Ovary (tissue), 10 donors: ENCODE measurements at places on chromosomes 16 and 17. TPM values are rescaled to one million over a fixed set of nuclear protein-coding genes. Genes with fewer than 3 reads are reported as not detected.
A peak's percentile ranks its signal among the peaks of the same experiment; 100 is the strongest.

- H3K4me1 ChIP-seq = no peaks in the 10 kb centered on the region
- no peaks in the 10 kb centered on the region for H3K27me3 ChIP-seq
- no peak overlapping the region for H3K27ac ChIP-seq
- no peak overlapping the region for H3K4me3 ChIP-seq
Observed at GRCh38 chr17:31686495-31686894, 172.5 kb downstream of the COPRS start.

GRCh38 chr16:54882556-54882955 is 48.1 kb upstream of the IRX5 start:
- no peak overlapping the region for H3K27ac ChIP-seq
- DNase-seq = no peak
- H3K4me3 ChIP-seq = no peak overlapping the region
- no peaks in the 10 kb centered on the region for H3K36me3 ChIP-seq
- H3K27me3 ChIP-seq = no peaks in the 10 kb centered on the region
- no peaks in the 10 kb centered on the region for H3K4me1 ChIP-seq

- no peak overlapping the region for H3K27ac ChIP-seq
- no peaks in the 10 kb centered on the region for H3K27me3 ChIP-seq
- no peak for DNase-seq
- no peaks in the 10 kb centered on the region for H3K36me3 ChIP-seq
- H3K4me1 ChIP-seq = peaks cover 11% of the 10 kb centered on the region
- no peak overlapping the region for H3K4me3 ChIP-seq
Observed at GRCh38 chr16:30662449-30662848, 4.2 kb downstream of the FBRS start.

DNA sequence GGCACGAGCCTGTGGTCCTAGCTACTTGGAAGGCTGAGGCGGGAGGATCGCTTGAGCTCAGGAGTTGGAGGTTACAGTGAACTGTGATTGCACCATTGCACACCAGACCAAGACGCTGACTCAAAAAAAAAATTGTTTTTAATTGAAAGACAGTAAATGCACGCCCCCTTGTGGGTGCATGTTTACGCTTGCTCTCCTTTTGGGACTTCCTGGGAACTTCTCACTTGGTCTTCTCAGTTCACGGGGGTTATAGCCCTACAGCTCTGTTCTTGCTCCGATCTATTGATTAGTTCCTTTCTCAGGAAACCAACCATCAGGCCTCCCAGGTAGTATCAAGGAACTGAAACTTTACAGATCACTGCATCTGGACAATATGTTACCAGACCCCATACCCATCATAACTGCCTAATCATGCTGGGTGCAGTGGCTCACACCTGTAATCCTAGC is 14.2 kb upstream of the RIPOR1 start:
- no peaks in the 10 kb centered on the region for H3K27me3 ChIP-seq
- H3K4me1 ChIP-seq = no peaks in the 10 kb centered on the region

GRCh38 chr17:57234739-57235092 is 21.6 kb upstream of the MSI2 start:
- no peak for DNase-seq
- no peaks in the 10 kb centered on the region for H3K27me3 ChIP-seq
- H3K27ac ChIP-seq = no peak overlapping the region
- H3K4me3 ChIP-seq = no peak overlapping the region
- no peaks in the 10 kb centered on the region for H3K36me3 ChIP-seq
- H3K4me1 ChIP-seq = no peaks in the 10 kb centered on the region

GRCh38 chr16:88325976-88326375 is 56.8 kb upstream of the ZNF469 start:
- H3K4me3 ChIP-seq = no peak overlapping the region
- DNase-seq = no peak
- H3K27ac ChIP-seq = no peak overlapping the region

GRCh38 chr17:75081611-75082540 is 5.9 kb upstream of the SLC16A5 start:
- H3K27ac ChIP-seq = no peak overlapping the region
- no peaks in the 10 kb centered on the region for H3K36me3 ChIP-seq
- no peaks in the 10 kb centered on the region for H3K27me3 ChIP-seq
- H3K4me3 ChIP-seq = no peak overlapping the region

DNA sequence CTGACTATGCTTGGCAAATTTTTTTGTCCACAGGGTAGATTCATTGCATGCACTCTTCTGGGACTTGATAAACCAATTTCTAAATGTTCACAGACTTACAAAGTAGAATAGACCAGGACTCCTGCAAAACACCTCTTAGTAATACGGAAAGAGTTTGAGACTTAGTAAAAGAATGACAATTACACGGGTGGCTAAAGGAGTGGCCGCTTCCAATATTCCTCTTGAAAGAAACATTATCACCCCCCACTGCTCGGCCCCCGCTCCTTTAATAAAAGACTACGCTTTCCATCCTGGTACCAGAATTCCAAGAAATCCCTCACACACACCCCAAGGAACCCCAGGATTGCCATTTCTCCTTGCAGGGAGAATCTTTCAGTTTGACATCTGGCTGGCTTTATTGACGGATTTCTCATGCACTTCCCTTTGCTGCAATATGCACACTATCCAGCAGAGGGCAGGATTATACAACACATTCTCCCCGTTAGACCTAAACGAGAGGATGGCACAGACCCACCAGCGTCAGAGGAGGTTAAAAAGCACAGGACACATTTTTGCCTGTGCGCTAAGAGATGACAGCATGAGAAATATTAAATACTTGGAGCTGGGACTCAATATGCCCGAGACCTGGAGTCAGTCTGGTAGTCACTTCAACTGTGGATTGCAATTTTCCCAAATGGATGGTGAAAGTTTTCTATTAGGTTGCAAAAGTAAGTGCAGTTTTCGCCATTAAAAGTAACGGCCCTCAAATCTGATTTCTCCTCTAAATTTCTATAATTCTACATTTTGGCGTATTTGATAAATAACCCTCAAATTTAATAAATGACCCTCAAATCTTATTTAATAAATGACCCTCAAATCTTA is 46.6 kb upstream of the NUDT7 start:
- no peak overlapping the region for H3K4me3 ChIP-seq
- peak; percentile 46 for DNase-seq
- H3K27ac ChIP-seq = no peak overlapping the region

DNA sequence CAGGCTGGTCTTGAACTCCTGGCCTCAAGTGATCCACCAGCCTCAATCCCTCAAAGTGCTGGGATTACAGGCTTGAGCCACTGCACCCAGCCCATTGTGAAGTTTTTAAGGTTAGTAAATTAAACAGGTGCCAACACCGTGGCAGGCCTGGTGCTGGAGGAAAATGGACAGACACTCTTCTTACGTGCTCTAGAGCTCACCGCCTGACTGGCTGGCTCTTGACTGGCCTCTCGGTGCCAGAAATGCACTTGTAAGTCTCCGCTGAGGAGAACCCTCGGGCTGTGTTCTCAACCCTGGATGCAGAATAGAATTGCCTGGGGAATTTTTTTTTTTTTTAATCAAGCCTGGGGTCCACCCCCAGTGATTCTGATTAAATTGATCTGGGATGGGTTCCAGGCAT is 10.3 kb upstream of the HAS3 start:
- H3K27ac ChIP-seq = no peak overlapping the region
- no peaks in the 10 kb centered on the region for H3K4me1 ChIP-seq
- no peaks in the 10 kb centered on the region for H3K27me3 ChIP-seq
- no peak overlapping the region for H3K4me3 ChIP-seq
- H3K36me3 ChIP-seq = no peaks in the 10 kb centered on the region
- no peak for DNase-seq

DNA sequence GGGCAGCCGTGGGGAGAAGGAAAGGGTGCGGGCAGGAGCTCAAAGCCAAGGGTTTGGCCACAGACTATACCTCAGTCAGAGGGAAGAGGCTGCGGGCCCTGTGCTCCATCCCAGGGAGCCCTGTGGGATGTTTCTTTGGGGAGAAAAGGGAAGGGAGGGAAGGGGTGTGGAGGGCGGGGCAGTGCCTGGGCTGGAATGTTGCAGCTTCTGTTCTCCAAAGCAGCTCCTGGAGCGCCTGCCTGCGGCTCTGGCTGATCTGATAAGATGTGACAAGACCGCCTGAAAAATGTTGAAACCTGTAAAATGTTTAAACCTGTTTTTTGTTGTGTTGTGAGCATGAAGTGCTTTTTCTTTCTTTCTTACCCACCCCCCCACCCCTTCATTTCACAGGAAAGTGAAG is 32.8 kb downstream of the WNT3 start:
- H3K36me3 ChIP-seq = no peaks in the 10 kb centered on the region
- H3K4me3 ChIP-seq = no peak overlapping the region
- H3K4me1 ChIP-seq = no peaks in the 10 kb centered on the region
- no peaks in the 10 kb centered on the region for H3K27me3 ChIP-seq
- no peak overlapping the region for H3K27ac ChIP-seq

- no peak for DNase-seq
- no peaks in the 10 kb centered on the region for H3K27me3 ChIP-seq
- H3K4me3 ChIP-seq = no peak overlapping the region
- H3K4me1 ChIP-seq = no peaks in the 10 kb centered on the region
Observed at GRCh38 chr16:84683691-84684591, 15.9 kb upstream of the USP10 start.

- no peak overlapping the region for H3K27ac ChIP-seq
- no peak for DNase-seq
- no peak overlapping the region for H3K4me3 ChIP-seq
- H3K4me1 ChIP-seq = no peaks in the 10 kb centered on the region
Observed at GRCh38 chr16:73350707-73351452, 303.0 kb upstream of the ZFHX3 start.

- H3K27me3 ChIP-seq = no peaks in the 10 kb centered on the region
- H3K4me3 ChIP-seq = no peak overlapping the region
- H3K36me3 ChIP-seq = no peaks in the 10 kb centered on the region
- DNase-seq = no peak
- H3K4me1 ChIP-seq = no peaks in the 10 kb centered on the region
Observed at GRCh38 chr17:43927060-43927864, 15.0 kb downstream of the PPY start.

DNA sequence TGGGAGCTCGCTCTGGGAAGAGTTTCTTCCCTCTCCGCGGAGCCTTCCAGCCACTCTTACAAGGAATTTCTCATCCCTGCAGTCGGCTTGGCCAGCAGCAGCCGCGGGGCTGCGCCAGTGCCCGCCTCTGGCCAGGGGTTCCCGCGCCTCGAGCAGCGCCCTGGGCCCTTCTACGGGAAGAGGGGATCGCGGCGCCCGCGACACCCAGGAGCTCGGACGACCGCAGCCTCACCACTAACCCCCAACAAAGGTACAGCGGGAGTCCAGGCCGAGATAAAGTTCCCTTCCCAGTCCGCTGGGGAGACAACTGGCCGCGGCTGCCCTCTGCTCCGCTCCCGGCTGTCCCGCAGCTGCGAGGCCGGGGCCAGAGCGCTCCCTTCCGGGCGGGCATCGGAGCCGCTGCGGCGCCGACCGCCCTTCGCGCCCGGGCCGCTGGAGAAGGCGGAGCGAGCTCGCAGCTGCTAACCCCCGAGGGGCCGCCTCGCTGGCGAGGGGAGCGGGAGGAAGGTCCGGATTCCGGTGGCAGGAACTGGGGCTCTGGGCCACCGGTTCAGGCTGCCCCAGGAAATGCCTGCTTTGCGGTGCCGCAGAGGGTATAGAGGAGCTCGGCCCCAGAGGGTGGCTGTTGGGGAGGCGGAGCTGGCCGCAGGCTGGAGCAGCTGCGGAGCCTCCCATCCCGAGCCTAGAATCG is 3.6 kb upstream of the HS3ST3B1 start:
- H3K27ac ChIP-seq = no peak overlapping the region
- no peaks in the 10 kb centered on the region for H3K36me3 ChIP-seq
- H3K4me1 ChIP-seq = peaks cover 7% of the 10 kb centered on the region
- DNase-seq = peak; percentile 41

DNA sequence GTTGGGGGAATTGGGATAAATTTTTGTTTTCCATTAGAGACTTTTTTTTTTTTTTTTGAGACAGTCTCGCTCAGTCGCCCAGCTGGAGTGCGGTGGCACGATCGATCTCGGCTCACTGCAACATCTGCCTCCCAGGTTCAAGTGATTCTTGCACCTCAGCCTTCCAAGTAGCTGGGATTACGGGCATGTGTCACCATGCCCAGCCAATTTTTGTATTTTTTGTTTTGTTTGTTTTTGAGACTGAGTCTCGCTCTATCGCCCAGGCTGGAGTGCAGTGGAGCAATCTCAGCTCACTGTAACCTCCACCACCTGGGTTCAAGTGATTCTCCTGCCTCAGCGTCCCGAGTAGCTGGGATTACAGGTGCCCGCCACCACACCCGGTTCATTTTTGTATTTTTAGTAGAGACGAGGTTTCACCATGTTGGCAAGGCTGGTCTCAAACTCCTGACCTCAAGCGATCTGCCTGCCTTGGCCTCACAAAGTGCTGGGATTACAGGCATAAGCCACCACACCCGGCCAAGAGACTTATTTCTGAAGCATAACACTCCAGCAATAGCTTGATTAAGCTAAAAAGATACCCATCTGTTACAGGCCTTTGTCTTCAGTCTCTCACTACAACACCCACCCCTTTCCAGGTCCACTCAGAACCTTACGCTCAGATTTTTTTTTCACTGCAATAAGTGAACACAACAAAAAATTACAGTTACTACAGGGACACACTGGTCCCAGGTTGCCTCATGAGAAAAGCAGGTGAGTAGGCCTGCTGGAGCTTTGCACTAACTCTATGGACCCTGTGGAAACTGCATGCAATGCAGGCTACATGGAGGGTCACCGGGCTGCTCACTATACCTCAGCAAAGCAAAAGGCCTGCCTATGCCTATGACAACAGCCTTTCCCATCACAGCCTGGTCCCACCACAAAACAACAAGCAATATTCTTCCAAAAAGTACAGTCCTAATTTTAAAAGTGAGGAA is 34.6 kb downstream of the KANSL1 start:
- H3K4me1 ChIP-seq = peaks cover 26% of the 10 kb centered on the region
- no peak overlapping the region for H3K27ac ChIP-seq
- no peak for DNase-seq
- no peaks in the 10 kb centered on the region for H3K36me3 ChIP-seq
- no peak overlapping the region for H3K4me3 ChIP-seq
- no peaks in the 10 kb centered on the region for H3K27me3 ChIP-seq

DNA sequence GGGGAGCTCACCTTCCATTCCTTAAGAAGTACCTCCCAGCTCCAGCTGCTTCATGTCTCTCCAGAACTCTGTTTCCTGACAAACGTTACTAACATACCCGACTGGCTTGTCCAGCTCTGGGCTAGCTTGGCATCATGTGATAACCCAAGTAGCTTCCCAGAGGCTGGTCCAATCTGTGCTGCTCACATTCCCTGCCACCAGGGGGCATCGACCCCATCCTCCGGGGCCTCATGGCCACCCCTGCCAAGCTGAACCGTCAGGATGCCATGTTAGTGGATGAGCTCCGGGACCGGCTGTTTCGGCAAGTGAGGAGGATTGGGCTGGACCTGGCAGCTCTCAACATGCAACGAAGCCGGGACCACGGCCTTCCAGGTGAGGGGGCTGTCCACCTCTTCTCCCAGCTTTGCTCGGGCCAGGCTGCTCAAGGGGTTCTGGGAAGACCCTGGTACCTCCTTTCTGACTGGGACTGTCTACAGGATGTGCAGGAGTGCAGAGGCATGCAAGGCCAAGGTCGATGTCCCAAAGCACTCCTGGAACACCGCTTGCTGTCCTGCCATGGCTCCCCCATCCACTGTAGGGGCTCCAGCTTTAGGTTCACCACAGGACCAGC is 7.6 kb downstream of the EPX start:
- no peaks in the 10 kb centered on the region for H3K4me1 ChIP-seq
- no peak overlapping the region for H3K4me3 ChIP-seq
- no peak overlapping the region for H3K27ac ChIP-seq
- H3K36me3 ChIP-seq = no peaks in the 10 kb centered on the region
- H3K27me3 ChIP-seq = no peaks in the 10 kb centered on the region

Gene OMG
- 0.28 TPM for polyA plus RNA-seq

Gene ENPP7
- not detected for polyA plus RNA-seq

Gene SMIM36
- not detected for polyA plus RNA-seq

Gene TEDC2
- not detected for polyA plus RNA-seq

Gene KRTAP1-5
- 0.06 TPM for polyA plus RNA-seq

Gene TBX21
- 0.12 TPM for polyA plus RNA-seq

Gene CCL7
- not detected for polyA plus RNA-seq

Gene SMTNL2
- polyA plus RNA-seq = 4.7 TPM

Gene PRSS27
- not detected for polyA plus RNA-seq
